CD4-positive, alpha-beta T cell treated with Interleukin-21 for 1 hour (primary cell): ENCODE measurements at places on chromosomes 4 and X.

DNA sequence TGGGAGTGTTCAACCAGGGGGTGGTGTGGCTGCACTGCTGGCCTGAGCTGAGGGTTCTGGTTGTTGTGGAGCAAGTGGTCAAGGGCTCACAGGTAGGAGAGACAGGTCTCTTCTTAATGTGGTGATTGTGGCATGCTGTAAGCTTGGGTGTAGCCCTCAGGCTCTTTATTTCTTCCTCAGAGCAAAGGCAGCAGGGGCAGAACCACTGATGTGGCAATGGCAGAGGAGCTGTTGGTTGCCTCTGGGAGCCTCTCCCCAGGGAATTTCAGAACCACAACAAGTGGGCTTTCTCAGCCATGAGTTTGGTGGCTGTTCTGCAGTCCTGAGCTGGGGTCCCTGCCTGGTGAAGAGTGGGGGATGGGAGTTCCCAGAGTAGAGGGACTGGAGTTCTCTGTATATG is 1017.2 kb downstream of the SH3BGRL start:
- no peak for DNase-seq

- no peak for DNase-seq
Observed at GRCh38 chr4:16315456-16315855, 89.2 kb upstream of the TAPT1 start.

DNA sequence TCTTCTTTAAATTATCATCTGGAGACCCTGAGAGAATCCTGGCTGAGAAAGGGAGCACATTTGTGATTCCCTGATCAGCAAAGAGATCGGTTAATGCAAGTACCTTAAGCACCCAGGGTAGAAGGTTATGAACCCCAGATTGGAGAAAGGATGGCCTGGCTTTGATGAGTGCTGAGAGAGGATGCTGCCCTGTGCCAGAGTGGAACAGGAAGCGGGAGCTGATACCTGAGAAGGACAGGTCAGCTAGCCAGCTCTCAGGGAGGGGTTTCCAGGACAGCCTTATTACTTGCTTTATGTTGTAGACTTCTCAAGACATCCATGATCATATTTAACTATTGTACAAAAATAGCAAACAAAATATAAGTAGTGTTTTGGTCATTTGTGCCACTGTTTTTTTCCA is 141.9 kb downstream of the GATB start:
- no peak for DNase-seq

- no peak for DNase-seq
Observed at GRCh38 chrX:10608099-10608498, 12.3 kb downstream of the MID1 start.

GRCh38 chr4:182255441-182256190 is 12.4 kb downstream of the TENM3 start:
- DNase-seq = no peak

DNA sequence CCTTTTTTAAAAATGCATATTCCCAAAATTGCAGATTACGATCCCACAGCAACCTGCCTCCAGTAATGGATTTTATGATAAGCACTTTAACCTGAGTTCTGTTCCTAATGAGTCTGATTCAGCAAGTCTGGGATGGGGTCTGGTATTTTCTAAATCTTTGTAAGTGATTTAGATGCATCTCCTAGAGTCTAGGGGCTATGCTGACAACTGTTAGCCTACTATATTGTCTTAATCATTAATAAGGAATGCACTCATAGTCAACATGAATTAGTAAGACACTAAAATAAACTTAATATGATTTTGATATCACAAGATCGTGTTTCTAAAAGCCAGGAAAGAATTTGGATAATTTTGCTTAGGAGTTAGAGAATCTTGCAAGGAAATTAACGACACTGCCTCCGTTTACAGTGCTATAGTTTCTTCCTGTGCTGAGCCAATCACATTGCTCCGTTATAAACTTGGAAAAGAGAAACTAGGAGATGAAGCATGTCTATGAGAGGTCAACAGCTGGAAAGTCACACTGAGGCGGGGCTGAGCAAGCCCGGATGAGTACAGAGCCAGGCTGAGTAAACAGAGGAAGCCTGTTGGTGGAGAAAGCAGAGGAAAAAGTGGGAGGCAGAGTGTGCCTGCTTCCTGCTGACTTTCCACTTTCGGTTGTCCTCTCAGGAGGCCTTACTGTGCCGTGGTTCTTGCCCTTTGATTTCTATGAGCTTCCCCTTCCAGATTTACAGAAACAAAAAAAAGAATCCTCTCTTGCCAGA is 5.4 kb downstream of the SCARB2 start:
- DNase-seq = no peak
